ENCODE measurements at places on chromosomes 12 and 14. TPM values are rescaled to one million over a fixed set of nuclear protein-coding genes. Genes with fewer than 3 reads are reported as not detected.
A peak's percentile ranks its signal among the peaks of the same experiment; 100 is the strongest.

BDKRB2 gene
- 4.6 TPM for total RNA-seq

CD163L1 gene
- not detected for total RNA-seq

SYNDIG1L gene
- 0.30 TPM for total RNA-seq

DNA sequence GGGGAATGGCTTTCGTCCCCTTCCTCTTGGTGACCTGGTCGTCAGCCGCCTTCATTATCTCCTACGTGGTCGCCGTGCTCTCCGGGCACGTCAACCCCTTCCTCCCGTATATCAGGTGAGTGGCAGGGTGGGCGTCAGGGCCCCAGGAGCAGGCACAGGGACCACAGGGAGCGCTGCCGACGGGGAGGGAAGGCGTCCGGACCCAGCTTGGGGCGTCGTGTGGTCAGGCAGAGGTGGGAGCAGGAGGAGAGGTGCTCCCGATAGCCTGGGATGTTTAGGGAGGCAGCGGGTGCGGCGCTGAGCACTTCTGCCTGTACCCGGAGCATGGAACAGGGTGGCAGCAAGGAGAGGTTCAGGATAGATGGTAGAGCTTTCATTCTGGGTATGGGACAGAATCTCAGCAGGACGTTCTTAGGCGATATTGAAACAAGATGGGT lies 444 bp downstream of the DRAM1 start:
- peak; percentile 53 for DNase-seq
- peak overlapping the region; percentile 98 for H3K27ac ChIP-seq
- H3K27me3 ChIP-seq, result no peaks in the 10 kb centered on the region
- no peaks in the 10 kb centered on the region for H3K36me3 ChIP-seq
- H3K4me1 ChIP-seq, result no peaks in the 10 kb centered on the region
- peak overlapping the region; percentile 89 for H3K4me3 ChIP-seq

GRCh38 chr12:118964988-118965387 lies 16.4 kb upstream of the SRRM4 start:
- no peak overlapping the region for H3K4me3 ChIP-seq
- H3K36me3 ChIP-seq, result no peaks in the 10 kb centered on the region
- no peaks in the 10 kb centered on the region for H3K27me3 ChIP-seq
- H3K4me1 ChIP-seq, result no peaks in the 10 kb centered on the region

DNA sequence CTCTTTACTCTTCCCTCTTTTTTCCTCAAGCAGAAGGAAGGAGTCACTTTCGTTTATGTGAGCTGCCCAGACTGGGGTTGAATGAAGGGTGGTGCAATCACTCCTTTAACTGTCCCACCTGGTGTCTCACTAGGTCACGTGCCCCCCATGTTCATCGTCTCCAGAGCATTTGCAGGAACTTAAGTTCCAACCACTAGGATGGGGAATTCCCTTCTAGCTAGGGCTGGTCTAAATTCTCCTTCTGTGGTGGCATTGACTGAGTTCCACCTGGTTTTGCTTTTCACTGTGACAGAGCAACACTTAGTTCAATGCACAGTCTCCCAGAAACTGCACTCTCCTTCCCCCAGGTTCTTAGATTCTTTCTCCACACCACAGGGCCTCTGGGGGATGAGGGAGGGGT lies 9.5 kb downstream of the FANCM start:
- no peak for DNase-seq

GRCh38 chr14:92651106-92651757 lies 97.2 kb downstream of the LGMN start:
- no peak for DNase-seq
- peak overlapping the region; percentile 100 for H3K27ac ChIP-seq
- H3K36me3 ChIP-seq, result no peaks in the 10 kb centered on the region
- no peak overlapping the region for H3K4me3 ChIP-seq
- H3K27me3 ChIP-seq, result no peaks in the 10 kb centered on the region

DNA sequence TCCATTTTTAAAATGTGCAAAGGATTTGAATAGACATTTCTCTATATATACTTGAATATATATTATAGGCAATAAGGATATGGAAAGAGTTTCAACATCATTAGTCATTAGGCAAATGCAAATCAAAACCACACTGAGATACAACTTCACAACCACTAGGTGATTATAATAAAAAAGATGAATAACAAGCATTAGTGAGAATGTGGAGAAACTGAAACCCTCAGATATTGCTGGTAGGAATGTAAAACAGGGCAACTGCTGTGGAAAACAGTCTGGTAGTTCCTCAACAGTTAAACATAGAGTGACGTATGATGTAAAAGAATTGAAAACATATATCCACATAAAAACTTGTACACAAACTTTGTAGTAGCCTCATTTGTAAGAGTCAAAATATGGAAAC lies 11.7 kb upstream of the BATF start:
- no peaks in the 10 kb centered on the region for H3K27me3 ChIP-seq
- no peak overlapping the region for H3K27ac ChIP-seq
- H3K4me1 ChIP-seq, result no peaks in the 10 kb centered on the region
- H3K36me3 ChIP-seq, result no peaks in the 10 kb centered on the region
- DNase-seq, result no peak

DDX51 gene
- total RNA-seq, result 53.3 TPM

PIK3C2G gene
- not detected for total RNA-seq

DNA sequence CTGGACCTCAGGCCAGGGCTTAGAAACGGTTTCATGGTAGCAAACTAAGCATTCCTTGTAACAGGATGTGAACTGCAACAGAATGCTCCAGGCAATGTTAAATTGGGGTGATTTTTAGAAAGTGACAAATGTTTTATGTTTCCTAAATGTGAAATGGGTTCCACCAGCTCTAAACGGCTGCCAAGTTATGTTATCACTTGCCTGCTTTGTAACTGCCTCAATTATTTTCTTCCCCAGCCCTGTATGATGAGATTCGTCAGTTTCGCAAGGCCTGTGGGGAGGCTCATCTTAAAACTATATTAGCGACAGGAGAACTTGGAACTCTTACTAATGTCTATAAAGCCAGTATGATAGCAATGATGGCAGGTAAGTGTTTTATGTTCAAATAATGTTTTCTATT lies 70.9 kb downstream of the DERA start:
- DNase-seq, result no peak
- no peaks in the 10 kb centered on the region for H3K4me1 ChIP-seq
- no peaks in the 10 kb centered on the region for H3K27me3 ChIP-seq
- H3K36me3 ChIP-seq, result no peaks in the 10 kb centered on the region
- no peak overlapping the region for H3K4me3 ChIP-seq
- H3K27ac ChIP-seq, result peak overlapping the region; percentile 35

DNA sequence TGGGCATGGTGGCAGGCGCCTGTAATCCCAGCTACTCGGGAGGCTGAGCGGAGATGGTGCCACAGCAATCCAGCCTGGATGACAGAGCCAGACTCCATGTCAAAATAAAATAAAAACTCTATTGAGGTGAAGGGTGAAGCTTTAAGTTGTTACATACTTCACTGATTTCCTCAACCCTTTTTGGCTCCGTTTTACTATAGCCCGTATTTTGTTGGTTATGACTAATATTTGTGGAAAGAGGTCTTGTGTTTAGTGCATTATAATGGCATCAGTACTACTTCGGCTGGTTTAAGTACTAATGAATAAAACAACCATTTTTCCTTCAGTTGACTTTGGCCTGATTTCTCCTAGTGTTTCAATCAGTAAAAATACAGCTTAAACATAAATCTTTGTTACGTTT lies 27.0 kb upstream of the SLC2A14 start:
- DNase-seq, result no peak
- H3K4me1 ChIP-seq, result no peaks in the 10 kb centered on the region
- no peak overlapping the region for H3K4me3 ChIP-seq
- H3K36me3 ChIP-seq, result no peaks in the 10 kb centered on the region
- no peak overlapping the region for H3K27ac ChIP-seq
- no peaks in the 10 kb centered on the region for H3K27me3 ChIP-seq

GRCh38 chr14:53807542-53807941 lies 149.1 kb downstream of the BMP4 start:
- no peaks in the 10 kb centered on the region for H3K36me3 ChIP-seq
- H3K27ac ChIP-seq, result no peak overlapping the region
- H3K27me3 ChIP-seq, result no peaks in the 10 kb centered on the region
- H3K4me1 ChIP-seq, result no peaks in the 10 kb centered on the region
- no peak overlapping the region for H3K4me3 ChIP-seq

RFLNA gene
- total RNA-seq, result not detected

- H3K4me1 ChIP-seq, result no peaks in the 10 kb centered on the region
- H3K27me3 ChIP-seq, result no peaks in the 10 kb centered on the region
- no peak for DNase-seq
- H3K36me3 ChIP-seq, result no peaks in the 10 kb centered on the region
These were observed 663 bp upstream of the LIN7A start for GRCh38 chr12:80938397-80938796.

DNA sequence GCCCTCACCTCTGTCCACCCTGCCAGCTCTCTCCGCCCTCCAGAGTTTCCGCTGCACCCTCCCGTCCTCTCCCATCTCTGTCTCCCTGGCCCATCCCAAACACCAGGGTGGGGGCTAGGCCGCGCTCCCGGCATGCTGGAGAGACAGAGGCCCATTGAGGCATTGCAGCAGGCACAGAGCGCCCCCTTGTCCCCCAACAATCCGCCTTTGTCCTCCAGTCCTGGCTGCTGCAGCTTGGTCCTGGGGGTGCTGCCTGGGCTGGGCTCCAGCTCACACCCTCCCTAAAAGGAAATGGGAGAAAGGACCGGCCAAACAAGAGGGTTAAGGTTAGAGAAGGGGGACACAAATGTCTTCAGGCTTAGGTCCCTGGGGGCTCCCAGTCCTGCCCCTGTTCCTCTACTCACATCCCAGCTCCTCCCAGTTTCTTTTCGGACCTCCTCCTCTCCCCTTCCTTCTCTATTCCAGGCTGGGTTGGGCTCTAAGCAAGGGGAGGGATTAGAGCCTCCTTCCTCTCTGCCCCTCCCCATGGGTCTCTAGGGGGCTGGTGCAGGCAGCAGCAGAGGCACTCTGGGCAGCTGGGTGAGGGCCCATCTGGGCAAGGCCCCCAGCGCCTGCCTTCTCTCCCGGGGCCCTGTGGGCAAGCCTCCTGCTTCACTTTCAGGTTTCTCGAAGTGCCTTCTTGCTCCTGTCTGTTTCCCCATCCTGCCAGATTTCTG lies at the start of gene CMTM5:
CMTM5 (plus strand) TSS at position 565 of the 716 bp plus-strand sequence. CDS start 206 bp downstream, outside the sequence.
- peak within 1 kb of the TSS; percentile 3 for H3K4me3 ChIP-seq
- no peak for DNase-seq
- no peaks in the 10 kb centered on the region for H3K4me1 ChIP-seq
- H3K36me3 ChIP-seq, result no peaks in the 10 kb centered on the region
- no peaks in the 10 kb centered on the region for H3K27me3 ChIP-seq

DPY19L2 gene
- 25.0 TPM for total RNA-seq

MLH3 gene
- 46.4 TPM for total RNA-seq

DNA sequence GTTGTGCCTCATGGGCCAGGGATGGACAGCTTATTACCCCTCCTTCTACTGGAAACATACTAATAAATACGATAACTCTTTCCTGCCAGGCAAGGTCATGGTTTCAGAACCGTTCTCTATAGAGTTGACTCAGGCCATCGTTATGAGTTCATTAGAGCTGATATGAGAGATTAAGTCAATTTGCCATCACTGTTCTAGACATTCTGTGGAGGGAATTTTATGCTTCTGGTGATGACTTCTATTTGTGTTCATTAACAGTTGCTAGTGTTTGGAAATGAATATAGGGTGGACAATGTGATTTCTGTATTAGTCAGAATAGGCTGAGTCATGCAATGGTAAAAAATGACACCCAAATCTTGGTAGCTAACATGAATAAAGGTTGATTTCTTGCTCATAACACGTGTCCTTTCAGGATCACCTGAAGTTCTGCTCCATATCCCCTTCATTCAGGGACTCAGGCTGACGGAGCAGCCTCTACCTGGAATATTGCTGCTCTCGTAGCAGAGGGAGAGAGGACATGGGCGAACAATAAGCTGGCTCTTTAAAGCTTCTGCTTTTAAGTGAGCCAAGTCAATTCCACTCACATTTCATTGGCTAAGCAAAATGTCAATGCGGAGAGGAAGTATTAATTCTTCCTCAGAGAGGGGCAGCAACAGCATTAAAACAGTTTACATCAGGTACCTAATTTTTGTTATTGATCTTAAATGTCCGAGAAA lies 18.5 kb upstream of the TBPL2 start:
- no peaks in the 10 kb centered on the region for H3K4me1 ChIP-seq
- no peak overlapping the region for H3K4me3 ChIP-seq
- H3K36me3 ChIP-seq, result no peaks in the 10 kb centered on the region
- no peak for DNase-seq
- no peaks in the 10 kb centered on the region for H3K27me3 ChIP-seq

PROX2 gene
- total RNA-seq, result not detected

GRCh38 chr12:120242275-120242799 lies 23.2 kb downstream of the PXN start:
- no peaks in the 10 kb centered on the region for H3K36me3 ChIP-seq
- H3K4me1 ChIP-seq, result peaks cover 15% of the 10 kb centered on the region
- no peaks in the 10 kb centered on the region for H3K27me3 ChIP-seq
- no peak overlapping the region for H3K4me3 ChIP-seq
- H3K27ac ChIP-seq, result no peak overlapping the region
- no peak for DNase-seq

DNA sequence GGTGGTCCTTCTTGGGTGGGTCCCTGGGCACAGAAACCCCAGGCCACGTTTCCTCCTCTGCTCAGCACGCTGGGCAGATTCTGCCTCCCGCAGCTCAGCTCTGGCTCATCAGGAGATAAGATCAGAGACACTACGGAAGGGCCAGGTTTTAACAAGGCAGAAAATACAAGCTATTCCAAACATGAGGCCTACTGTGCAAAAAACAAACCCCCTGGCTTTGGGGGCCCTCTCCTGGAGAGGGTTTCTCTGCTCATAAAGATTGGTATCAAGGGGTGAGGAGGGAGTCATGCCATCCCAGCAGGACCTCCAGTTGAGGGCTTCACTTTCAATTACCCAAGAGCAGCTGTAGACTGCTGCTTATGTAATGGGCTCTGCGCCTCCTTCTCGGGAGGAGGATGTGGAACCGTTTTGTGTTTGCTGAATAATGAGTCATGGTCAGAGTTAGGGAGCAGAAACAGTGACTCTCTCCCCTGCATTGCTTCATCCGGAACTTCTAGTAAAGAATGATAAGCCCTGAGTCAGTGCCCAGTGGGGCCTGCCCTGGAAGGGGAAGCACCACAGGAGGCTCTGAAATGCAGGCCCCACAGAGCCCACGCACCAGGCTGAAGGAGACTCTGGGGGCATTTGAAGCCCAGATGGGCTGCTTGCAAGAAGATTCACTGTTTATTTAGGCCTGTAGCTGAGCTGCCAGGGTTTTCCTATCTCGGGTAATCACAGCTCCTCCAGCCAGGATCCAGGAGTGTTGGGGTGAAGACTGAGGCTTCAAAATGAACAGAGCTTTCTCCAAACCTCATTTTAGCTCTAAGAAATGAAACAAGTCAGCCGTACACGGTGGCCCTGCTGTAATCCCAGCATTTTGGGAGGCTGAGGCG lies 79.3 kb downstream of the SSPN start:
- no peaks in the 10 kb centered on the region for H3K36me3 ChIP-seq
- peak; percentile 95 for DNase-seq
- peak overlapping the region; percentile 84 for H3K27ac ChIP-seq
- no peak overlapping the region for H3K4me3 ChIP-seq

DEGS2 gene
- 1.2 TPM for total RNA-seq
